Testis (tissue), 5 donors: ENCODE measurements at places on chromosomes 11 and 22. TPM values are rescaled to one million over a fixed set of nuclear protein-coding genes. Genes with fewer than 3 reads are reported as not detected.
A peak's percentile ranks its signal among the peaks of the same experiment; 100 is the strongest.

DNA sequence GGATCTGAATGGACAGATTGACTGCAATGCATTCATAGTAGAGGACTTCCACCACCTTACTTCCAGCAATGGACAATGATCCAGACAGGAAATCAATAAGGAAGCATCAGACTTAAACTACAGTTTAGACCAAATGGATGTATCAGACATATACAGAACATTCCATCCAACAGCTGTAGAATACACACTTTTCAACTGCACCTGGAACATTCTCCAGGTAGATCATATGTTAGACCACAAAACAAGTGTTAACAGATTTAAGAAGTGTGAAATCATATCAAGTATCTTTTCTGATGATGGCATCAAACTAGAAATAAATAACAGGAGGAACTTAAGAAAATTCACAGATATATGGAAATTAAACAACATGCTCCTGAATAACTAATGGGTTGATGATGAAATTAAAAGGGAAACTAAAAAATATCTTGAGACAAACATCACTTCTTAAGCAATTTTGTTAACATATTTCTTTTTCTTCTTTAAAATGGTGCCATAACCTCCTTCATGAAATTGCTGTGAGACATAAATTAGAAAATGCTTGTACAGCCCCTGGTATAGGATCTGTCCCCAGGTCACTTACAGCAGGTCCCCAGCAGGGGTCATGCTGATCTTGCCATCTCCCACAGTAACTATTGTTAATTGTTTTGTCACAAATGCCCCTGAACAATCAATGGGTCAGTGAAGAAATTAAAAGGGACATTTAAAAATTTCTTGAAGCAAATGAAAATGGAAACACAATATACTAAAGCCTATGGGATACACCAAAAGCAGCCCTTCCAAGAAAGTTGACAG, 100.0 kb upstream of the OR4B1 start:
- no peak for DNase-seq
- no peak overlapping the region for H3K4me3 ChIP-seq
- no peaks in the 10 kb centered on the region for H3K4me1 ChIP-seq
- no peaks in the 10 kb centered on the region for H3K27me3 ChIP-seq
- no peak overlapping the region for H3K27ac ChIP-seq

PRG3 gene
- not detected for total RNA-seq

TSKU gene
- 30.2 TPM for total RNA-seq

C11orf52 gene
- 2.0 TPM for total RNA-seq

DNA sequence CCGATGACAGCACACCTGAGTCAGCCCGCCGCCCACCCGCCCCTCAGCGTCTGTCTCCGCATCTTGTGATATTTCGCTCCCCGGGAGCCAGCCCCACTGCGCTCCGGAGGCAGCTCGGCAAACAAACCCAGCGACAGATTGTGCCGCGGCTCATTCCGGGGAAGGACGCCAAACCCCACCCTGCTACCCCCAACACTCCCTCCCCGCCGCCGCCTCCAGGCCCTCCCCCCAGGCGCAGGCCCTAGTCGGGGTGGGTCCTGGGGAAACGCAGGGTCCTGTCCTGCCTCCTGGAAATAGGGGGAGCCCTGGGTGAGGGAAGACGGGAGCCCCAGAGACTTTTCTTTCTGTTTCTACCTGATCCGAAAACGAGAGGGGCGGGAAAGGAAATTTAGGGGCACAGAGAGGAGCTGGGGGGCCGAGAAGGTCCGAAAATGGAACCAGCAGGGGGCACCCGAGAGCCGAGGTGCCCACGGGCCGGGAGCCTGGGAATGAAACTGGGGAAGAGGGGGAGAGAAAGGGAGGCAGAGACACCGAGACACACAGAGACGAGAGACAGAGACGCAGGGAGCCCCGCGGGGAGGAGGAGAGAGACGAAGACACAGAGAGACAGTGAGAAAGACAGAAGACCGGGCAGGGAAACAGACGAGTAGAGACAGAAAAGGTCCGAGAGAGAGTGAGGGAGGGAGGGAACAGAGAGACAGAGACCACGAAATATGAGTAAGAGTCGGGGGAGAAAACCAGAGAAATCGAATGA, 1.7 kb upstream of the RTN4RL2 start:
- DNase-seq, result peak; percentile 59
- H3K27ac ChIP-seq, result no peak overlapping the region
- no peaks in the 10 kb centered on the region for H3K36me3 ChIP-seq
- no peaks in the 10 kb centered on the region for H3K27me3 ChIP-seq
- peaks cover 31% of the 10 kb centered on the region for H3K4me1 ChIP-seq

GRCh38 chr22:47036352-47036751, 273.9 kb downstream of the TBC1D22A start:
- H3K4me3 ChIP-seq, result no peak overlapping the region
- peaks cover 16% of the 10 kb centered on the region for H3K4me1 ChIP-seq
- H3K27me3 ChIP-seq, result no peaks in the 10 kb centered on the region
- H3K36me3 ChIP-seq, result no peaks in the 10 kb centered on the region
- no peak for DNase-seq

DNA sequence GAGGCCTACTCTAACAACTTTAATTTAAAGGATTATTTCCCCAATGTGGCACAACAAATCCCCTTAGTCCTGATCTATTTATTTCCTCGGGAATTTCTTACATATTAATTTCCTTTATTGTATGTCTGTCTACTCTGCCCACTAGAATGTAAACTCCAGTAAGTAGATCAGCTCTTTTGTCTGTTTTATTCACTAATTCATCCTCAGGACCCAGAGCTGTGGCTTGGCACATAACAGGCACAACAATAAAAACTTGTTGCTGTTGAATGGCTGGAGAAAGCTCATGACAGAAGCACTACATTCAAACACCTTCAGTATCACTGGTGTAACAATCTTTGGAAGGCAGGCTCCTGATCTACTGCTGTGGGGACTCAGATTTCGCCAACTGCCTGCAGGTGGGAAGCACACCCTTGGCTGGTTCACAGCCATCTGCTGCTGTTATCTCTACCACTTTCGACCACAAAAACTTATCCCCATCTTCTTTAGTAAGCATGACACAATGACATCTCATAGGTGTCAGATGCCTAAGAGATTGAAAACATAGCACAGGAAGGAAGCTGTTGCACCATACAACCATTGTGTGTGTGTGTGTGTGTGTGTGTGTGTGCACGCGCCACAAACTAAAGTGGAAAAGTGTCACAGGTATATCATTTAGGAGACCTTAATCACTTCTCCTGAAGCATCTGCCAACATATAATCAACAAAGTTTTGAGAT, 11.9 kb downstream of the HIRA start:
- H3K27me3 ChIP-seq, result no peaks in the 10 kb centered on the region
- no peaks in the 10 kb centered on the region for H3K36me3 ChIP-seq
- no peak overlapping the region for H3K27ac ChIP-seq
- H3K4me3 ChIP-seq, result no peak overlapping the region
- DNase-seq, result no peak
- no peaks in the 10 kb centered on the region for H3K4me1 ChIP-seq

GRCh38 chr11:121482231-121483129, 29.7 kb upstream of the SORL1-AS1 start:
- H3K4me1 ChIP-seq, result no peaks in the 10 kb centered on the region
- DNase-seq, result no peak
- H3K27ac ChIP-seq, result no peak overlapping the region
- H3K4me3 ChIP-seq, result no peak overlapping the region

DNA sequence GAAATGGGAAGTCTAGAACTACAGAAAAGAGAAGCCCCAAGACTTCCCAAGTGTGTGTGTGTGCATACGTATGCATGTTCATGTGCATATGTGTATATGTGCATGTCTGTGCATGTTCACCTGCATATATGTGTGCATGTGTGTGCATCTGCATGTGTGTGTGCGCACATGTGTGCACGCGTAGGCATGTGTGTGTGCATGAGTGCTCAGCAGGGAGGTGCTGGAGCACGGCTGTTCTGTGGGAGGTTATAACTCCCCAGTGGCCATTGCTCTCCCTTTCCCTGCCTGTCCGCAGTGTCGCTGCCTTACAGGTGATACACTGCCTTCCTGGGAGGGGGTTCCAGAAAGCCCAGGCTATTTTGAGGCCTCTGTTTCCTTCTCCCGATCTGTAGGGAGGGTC, 29.8 kb downstream of the B3GAT1 start:
- no peak overlapping the region for H3K4me3 ChIP-seq
- DNase-seq, result no peak
- no peaks in the 10 kb centered on the region for H3K36me3 ChIP-seq
- H3K27ac ChIP-seq, result no peak overlapping the region
- H3K4me1 ChIP-seq, result no peaks in the 10 kb centered on the region
- no peaks in the 10 kb centered on the region for H3K27me3 ChIP-seq

GRCh38 chr11:119368121-119369034, 13.1 kb downstream of the USP2 start:
- H3K36me3 ChIP-seq, result no peaks in the 10 kb centered on the region
- peak overlapping the region; percentile 33 for H3K27ac ChIP-seq
- no peak for DNase-seq

DNA sequence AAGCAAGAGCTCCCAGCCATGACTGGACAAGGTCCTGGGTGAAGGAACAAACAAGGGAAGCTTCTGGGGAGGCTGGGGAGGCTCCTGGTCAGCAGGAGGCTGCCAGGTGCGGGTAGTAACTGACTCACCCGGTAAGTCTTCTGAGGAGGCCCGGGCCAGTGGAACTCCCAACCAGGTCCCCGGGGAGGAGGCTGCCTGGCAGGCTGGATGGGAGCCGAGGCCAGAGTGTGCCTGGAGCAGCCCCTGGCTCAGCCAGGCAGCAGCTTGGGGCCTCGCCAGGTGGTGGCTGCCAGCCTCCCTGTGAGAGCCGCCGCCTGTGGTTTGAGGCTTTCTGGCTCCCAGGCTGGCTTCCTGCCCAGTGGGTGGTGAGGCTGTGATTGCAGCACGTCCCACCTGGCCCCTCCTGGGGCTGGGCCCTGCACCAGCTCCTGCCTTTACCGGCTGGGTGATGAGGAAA, 46.2 kb downstream of the IGF2 start:
- H3K4me1 ChIP-seq, result peaks cover 26% of the 10 kb centered on the region
- H3K36me3 ChIP-seq, result no peaks in the 10 kb centered on the region
- H3K27ac ChIP-seq, result no peak overlapping the region
- no peaks in the 10 kb centered on the region for H3K27me3 ChIP-seq

GRCh38 chr22:43820651-43821305, 8.7 kb upstream of the EFCAB6 start:
- no peak overlapping the region for H3K27ac ChIP-seq

DNA sequence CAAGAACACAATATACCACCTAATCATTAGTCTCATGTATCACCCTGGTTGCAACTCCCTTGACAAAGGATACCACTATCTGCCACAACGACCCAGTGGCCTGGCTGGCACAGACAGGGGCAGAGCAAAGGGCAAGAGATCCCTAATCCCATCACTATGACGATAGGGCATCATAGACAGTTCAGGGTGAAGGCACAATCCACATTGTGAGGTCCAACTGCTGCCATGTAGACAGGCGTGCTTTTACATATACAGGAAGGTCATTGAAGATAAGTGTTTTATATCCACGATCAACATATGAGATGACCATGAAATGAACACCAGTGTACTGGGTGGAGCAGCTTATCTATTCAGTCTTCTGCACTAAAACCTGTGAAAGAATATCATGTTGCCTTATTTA, 94.6 kb downstream of the IGLL1 start:
- H3K4me3 ChIP-seq, result no peak overlapping the region
- no peaks in the 10 kb centered on the region for H3K36me3 ChIP-seq
- no peak overlapping the region for H3K27ac ChIP-seq
- no peak for DNase-seq
- H3K4me1 ChIP-seq, result no peaks in the 10 kb centered on the region
- H3K27me3 ChIP-seq, result no peaks in the 10 kb centered on the region

- H3K27me3 ChIP-seq, result no peaks in the 10 kb centered on the region
- H3K4me1 ChIP-seq, result no peaks in the 10 kb centered on the region
- no peak overlapping the region for H3K4me3 ChIP-seq
- DNase-seq, result no peak
Measured at GRCh38 chr11:7548659-7549274, 35.0 kb downstream of the PPFIBP2 start.

GRCh38 chr11:119365071-119365591, 16.4 kb downstream of the USP2 start:
- no peak overlapping the region for H3K4me3 ChIP-seq
- H3K4me1 ChIP-seq, result peaks cover 75% of the 10 kb centered on the region
- H3K36me3 ChIP-seq, result no peaks in the 10 kb centered on the region
- no peak overlapping the region for H3K27ac ChIP-seq
- DNase-seq, result no peak
- H3K27me3 ChIP-seq, result no peaks in the 10 kb centered on the region

OR8G1 gene
- total RNA-seq, result 2.6 TPM

DNA sequence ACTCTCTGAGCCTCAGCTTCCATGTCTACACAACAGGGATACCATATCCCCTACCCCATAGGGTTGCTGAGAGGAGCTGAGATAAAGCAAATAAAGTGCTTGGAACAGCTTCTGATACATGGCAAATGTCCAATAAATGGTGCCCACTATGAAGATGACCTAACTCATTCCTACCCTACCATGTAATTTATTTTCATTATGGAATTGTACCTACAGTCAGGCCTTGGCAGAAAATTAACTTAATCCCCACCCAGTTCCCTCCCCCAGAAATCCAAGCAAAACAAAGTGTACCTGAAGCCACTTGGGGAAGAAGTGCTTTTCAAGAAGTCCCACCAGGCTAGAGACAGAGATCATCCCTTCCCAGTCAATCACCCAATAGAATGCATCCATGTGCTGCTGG, 10.8 kb downstream of the SRRD start:
- H3K27me3 ChIP-seq, result no peaks in the 10 kb centered on the region
- H3K36me3 ChIP-seq, result no peaks in the 10 kb centered on the region
- peaks cover 7% of the 10 kb centered on the region for H3K4me1 ChIP-seq
- no peak for DNase-seq
- H3K27ac ChIP-seq, result no peak overlapping the region
- no peak overlapping the region for H3K4me3 ChIP-seq

DNA sequence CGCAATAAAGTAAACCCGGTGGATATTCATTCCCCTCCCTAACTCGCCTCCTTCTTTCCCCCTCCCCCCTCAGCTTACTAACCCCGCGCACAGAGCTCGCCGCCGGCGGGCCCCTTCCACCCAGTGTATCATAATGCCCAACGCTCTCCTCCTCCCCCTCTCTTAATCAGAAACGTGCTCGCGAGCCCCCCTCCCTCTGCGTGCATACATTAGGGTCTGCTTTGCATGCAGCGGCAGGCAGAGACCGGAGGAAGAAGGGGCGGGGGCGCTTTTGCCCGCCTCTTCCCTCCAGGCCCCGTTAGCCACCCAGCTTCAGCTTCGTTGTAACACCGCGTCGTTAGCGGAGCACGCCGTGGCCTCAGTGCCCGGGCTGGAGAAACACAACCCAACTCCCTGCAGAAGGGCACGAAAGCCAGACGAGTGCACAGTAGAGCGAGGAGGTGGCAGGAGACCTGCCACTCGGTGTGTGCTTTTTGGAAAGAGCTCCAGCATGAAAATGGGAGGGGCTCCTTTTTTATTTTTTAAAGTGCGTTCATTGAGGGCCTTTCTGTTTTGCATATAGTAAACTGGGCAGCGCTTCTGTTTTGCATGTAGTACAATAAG, 901 bp upstream of the KMT2A start:
- H3K36me3 ChIP-seq, result no peaks in the 10 kb centered on the region
- H3K4me3 ChIP-seq, result peak overlapping the region; percentile 94
- peaks cover 16% of the 10 kb centered on the region for H3K4me1 ChIP-seq
- peak overlapping the region; percentile 96 for H3K27ac ChIP-seq
- no peaks in the 10 kb centered on the region for H3K27me3 ChIP-seq
- peak; percentile 54 for DNase-seq

GDPD4 gene
- total RNA-seq, result 27.2 TPM
